ENCODE measurements at places on chromosomes 12 and 14.

DNA sequence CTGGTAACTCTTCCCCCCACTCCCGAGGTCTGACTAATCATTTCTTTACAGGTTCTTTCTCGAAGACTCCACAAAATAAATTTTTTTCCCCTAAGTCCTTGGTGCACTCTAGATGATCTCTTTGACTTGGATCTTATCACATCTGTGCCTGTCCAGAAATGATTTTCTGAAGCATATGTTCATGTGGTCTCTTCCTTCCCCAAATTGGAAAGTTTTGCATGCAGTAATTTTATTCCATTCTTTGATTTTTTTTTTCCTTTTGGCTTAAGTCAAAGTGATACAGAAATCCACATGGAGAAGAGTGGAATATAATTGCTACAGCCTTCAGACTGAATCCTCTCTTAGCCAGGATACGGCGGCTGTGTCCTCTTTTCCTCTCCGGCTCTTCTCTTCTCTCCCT lies 213.3 kb downstream of the BMP4 start:
- DNase-seq, result no peak

- DNase-seq, result no peak
Measured at GRCh38 chr12:46560089-46560488, 187.5 kb upstream of the SLC38A2 start.

DNA sequence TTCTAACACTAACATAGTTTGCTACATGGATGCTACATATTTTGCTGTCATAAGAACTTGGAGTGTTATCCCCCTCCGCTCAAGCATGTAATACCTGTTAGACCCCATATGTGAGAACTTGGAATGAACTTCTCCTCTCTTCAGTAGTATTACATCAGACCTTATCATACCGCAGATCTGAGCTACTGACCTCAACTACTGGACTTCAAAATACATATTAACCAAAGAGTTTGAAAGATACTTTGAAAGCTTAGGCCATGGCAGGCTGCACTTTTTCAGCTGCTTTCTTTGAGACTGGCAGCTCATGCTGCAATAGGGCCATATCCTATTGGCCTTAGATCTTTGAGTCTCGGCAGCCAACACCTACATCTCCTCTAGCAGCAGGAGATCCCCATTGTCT lies 74.8 kb downstream of the EEA1 start:
- no peak for DNase-seq

DNA sequence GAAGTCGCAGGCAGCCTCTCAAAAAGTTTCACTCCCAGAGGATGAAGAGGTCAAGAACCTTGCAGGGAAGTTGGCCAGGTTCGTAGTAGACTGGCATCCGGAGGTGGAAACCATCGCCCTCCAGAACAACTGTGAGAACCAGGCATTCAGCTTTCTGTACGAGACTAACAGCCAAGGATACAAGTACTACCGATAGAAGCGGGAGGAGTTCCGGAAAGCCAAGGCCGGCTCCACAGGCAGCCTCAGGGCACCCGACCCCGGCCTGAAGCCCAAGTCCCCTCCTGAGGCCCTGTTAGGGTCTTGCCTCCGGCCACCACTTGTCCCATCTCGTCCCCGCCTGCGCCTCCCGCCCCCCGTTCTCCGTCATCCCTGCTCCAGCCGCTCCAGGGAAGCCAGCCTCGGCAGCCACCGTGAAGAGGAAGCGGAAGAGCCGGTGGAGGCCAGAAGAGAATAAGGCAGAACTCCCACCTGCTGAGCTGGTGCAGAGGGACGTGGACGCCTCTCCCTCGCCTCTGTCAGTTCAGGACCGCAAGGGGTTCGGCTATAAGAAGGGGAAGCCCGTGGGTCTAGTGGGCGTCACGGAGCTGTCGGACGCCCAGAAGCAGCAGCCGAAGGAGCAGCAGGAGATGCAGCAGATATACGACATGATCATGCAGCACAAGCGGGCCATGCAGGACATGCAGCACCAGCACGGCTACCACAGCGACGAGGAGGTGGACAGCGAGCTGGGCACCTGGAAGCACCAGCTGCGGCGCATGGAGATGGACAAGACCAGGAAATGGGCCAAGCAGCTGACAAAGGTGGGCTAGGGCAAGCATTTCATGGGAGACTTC lies 366.8 kb upstream of the ATXN7L3B start:
- no peak for DNase-seq

DNA sequence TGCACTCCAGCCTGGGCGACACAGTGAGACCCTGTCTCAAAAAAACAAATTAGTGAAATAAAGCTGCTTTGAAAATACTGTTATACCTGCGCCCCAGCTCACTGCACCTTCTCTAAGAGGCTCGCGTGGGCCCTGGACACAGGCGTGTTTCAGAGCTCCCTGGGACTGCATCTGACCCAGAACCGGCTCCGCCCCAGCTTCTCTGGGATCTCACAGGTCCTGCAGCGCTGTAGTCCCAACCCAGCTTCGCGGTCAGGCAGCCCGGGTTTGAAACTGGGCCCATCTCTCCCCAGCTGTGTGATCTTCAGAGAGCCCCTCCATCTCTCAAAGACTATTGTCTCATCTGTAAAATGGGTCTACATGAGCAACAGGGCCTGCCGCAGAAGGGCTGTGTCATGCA lies 7.5 kb downstream of the RIMBP2 start:
- no peak for DNase-seq

- DNase-seq, result no peak
Measured at GRCh38 chr12:100845095-100845494, 50.5 kb downstream of the ANO4 start.

- no peak for DNase-seq
Measured at GRCh38 chr12:78712834-78713481, 151.6 kb upstream of the SYT1 start.

- DNase-seq, result no peak
Measured at GRCh38 chr12:176321-177181, 37.4 kb downstream of the SLC6A12 start.

GRCh38 chr12:50572760-50573159 lies 68.0 kb downstream of the DIP2B start:
- no peak for DNase-seq

DNA sequence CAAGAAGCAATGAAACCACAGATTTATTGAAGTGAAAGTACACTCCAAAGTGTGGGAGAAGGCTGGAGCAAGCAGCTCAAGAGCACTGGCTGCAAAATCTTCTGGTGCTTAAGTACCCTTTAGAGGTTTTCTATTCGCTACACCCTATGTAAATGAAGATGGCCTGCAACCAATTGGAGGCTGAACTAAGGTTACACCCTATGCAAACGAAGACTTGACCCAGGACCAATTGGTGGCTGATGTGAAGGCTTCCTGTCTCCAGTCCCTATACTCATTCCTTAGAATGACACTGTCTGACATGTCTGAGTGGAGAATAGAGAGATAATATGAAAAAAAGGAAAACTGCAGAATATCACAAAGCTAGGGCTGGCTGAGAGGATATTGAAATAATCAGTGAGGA lies 57.2 kb downstream of the ALG10B start:
- no peak for DNase-seq

DNA sequence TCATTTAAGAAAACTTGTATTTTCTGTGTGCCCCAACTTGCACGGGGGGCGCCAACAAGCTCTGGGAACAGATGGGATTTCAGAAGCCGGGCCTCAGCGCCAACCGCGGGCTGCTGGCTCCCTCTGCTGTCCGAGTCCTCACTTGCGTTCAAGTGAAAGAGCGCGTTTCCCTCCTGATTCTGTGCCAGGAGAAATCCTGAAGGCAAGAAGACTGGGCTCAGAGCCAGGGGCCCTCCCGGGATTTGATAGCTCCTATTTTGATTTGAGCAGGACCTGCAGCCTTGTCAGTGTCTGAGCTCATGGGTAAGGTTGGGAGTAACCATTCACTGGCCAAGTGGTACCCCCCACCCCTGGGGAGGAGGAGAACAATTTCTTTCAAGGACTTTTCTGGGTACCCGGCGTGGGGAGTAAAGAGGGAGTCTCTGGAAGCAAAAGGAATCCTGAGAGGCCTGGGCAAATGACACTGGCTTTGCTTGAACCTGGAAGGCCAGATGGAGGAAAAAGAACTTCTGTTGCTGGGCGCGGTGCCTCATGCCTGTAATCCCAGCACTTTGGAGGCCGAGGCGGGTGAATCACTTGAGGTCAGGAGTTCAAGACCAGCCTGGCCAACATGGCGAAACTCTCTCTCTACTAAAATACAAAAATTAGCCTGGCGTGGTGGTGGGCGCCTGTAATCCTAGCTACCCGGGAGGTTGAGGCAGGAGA lies 179.0 kb upstream of the RGS6 start:
- DNase-seq, result peak; percentile 94

DNA sequence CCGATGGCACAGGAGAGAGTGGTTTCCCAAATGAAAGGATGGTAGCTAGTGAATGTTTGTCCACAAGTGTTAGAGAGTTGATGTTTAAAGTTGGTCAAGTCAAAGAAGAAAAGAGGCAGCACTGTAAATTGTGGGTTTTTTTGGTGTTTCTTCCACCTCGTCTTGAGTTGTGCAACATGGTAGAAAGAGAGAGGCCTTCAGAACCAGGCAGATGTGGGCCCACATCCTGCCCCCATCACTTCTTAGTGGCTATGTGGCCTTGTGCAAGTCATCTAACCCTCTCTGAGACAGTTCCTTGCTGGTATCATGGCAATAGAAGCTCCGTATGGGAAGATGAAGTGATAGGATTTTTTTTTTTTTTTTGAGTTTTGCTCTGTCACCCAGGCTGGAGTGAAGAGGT lies 60.8 kb downstream of the NDUFA12 start:
- DNase-seq, result no peak

GRCh38 chr12:43105426-43105981 lies 446.5 kb downstream of the ADAMTS20 start:
- no peak for DNase-seq

DNA sequence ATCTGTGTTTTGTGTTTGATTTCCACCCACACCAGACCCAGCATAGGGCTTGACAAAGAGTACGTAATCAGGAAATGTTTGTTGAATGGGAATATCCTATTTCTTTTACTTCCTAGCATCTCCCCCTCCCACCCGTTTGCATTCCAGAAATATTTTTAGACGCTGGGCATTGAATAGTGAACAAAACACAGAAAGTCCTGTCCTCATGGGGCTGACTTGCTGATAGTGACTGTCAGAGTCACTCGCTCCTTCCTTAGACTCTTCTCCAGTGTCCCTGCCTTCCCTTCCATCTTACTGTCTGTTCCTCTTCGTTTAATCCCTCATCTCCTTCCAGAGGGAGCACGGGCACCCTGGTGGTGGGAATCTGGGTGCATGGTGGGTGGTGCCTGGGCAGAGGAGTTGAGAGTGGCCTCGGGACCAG lies 53.6 kb downstream of the SLC25A47 start:
- DNase-seq, result no peak

DNA sequence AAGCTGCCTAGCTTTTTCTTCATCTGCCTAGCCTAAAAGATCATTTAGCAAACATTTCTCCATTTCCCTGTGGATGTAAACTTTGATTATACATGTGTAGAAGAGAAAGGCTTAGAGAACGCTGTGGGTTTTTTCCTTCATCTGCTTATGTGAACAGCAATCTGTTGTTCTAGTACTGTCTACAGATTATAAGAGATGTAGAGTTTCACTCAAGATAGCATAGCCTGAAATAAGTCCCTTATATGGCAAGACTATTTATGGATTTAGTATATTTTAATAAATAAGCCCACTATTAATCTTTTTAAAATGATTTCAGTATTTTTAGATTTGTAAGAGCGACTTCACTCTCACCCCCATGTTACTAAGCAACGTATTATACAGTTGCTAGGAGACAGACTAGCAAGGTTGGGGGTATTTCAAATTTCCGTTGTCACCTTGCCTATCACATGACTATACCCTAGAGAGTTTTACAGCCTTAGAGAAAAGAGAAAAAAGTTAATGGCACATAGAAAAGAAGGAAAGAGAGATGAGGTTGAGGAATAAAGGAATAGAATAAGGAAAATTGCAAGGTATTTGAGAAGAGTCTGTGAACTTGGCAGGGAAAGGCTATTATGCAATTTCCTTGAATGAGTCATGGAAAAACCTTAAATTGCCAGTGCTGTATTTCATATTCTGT lies 12.2 kb upstream of the TUBA1A start:
- DNase-seq, result no peak

DNA sequence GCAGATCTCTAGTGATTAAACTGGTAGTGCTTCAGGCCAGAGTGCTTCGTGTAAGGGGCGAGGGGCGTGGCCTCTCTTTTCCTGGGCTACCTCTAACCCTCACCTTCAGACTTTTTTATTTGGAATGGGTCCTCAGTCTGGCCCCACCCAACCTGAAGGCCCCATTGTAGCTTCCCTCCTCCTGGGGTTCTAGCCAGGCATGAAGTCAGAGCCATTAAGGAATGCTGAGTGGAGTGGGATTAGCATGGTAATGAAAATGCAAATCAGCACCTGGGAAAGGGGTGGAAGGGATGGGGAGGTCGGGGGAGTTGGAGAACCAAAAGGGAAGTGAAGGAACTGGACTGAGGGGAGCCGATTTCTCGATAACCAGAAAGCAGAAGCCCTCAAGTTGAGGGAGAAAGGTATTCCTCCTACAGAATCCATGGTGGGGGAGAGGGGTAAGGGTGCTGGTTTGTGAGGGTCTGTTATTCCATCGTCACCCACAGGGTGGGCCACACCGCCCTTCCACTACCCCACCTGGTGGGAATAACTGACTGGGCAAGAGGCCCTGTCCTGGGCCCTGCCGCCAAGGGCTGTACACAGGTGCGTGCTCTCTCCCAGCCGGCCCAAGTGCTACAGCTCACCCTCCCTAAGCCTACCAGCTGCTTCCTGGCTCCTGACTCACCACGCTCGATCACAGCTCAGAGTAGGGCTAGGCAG lies 14.1 kb downstream of the ZFHX2 start:
- no peak for DNase-seq

GRCh38 chr12:93698307-93699092 lies 21.3 kb downstream of the CRADD start:
- DNase-seq, result no peak

GRCh38 chr12:13564266-13564810 lies 367.8 kb downstream of the EMP1 start:
- DNase-seq, result no peak

- no peak for DNase-seq
Measured at GRCh38 chr12:85392508-85392907, 112.5 kb downstream of the ALX1 start.

DNA sequence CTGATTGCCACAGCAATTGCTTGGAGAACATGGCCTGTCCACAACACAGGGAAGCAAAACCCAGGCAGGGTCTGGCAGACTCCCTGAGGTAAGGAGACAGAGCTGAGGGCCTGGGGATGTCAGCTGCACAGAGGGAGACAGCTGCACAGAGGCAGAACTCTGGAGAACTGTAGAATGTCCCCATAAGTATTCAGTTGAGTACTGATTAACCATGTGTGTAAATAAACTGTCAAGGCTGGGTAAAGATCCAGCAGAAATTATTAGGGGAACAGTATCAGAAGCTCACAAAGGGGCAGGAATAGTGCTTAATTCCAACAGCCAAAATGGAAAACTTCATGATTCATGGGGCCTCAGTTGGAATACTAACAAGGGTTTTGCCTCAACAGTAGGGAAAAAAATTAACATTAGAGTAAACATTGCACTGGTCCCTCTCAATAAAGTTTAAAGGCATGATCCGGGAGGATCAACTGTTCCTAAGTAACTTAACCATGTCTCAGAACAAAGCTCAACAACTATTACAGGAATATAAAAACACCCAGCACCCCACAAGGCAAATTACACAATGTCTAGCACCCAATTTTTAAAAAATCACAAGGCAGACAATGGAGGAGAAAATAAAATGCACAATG lies 201.3 kb upstream of the RASSF8 start:
- no peak for DNase-seq
